ENCODE measurements at places on chromosomes 2 and 18. TPM values are rescaled to one million over a fixed set of nuclear protein-coding genes. Genes with fewer than 3 reads are reported as not detected.
A peak's percentile ranks its signal among the peaks of the same experiment; 100 is the strongest.

DNA sequence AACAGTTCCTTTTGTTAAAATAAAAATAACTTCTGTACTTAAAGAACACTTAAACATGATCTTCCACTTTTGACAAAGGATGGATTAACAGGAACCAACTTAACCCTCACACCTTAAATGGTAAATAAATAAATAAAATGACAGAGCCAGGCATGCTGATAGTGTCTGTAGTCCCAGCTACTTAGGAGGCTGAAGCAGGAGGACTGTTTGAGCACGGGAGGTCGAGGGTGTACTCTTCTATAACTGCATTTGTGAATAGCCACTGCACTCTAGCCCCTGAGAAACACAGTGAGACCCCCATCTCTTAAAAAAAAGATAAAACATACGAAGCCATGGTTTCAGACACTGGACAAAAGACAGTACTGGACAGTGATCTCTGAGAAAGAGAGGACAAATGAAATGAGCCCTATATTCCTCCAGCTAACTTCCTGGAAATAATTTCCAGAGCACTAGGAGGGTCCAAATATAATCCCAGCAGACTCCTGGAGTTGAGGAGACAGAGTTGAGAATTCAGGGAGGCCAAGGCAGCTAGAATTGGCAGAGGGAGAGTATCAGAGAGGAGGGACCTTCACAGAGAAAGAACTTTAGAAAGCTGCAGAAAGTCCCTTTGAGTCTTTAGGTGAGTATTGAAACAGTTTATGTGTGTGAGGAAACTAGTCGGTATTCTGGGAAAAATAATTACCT is 17.4 kb downstream of the PPP4R1 start:
- no peak overlapping the region for H3K27ac ChIP-seq
- no peaks in the 10 kb centered on the region for H3K27me3 ChIP-seq
- no peak overlapping the region for H3K4me3 ChIP-seq
- H3K4me1 ChIP-seq = peaks cover 14% of the 10 kb centered on the region

GRCh38 chr18:79504034-79504433 is 108.3 kb downstream of the NFATC1 start:
- DNase-seq = no peak
- peak overlapping the region; percentile 61 for H3K4me3 ChIP-seq
- H3K27ac ChIP-seq = peak overlapping the region; percentile 91
- H3K4me1 ChIP-seq = peaks cover 52% of the 10 kb centered on the region
- no peaks in the 10 kb centered on the region for H3K27me3 ChIP-seq

- H3K36me3 ChIP-seq = no peaks in the 10 kb centered on the region
- no peak for DNase-seq
- no peak overlapping the region for H3K4me3 ChIP-seq
- H3K27ac ChIP-seq = no peak overlapping the region
- no peaks in the 10 kb centered on the region for H3K4me1 ChIP-seq
These were observed 81.1 kb upstream of the CAVIN2 start for GRCh38 chr2:191927991-191928390.

DNA sequence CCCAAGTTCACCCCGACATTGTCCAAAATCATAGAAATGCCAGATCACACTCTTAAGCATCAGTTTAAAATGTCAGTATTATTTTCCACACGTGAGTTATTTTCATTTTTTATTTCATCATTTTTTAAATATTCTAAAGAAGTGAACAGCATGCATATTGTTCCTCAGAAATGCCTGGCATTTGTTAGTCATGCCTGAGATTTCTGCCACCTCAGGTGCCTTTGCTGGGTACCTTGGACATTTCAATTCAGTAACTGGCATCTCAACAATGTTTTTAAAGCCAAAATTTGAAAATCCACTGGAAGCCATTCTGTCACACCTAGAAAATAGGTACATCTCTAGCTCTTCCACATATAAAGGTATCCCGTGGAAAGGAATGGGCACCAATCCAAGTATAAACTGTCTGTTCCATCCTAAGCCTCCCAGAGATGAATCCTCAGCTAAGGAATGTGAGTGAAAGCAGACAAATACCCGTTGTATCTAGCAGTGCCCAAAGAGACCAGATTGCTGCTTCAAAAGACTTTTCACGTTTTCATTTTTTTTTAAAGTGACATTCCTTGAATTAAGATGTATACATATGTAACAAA is 159.8 kb downstream of the ZNF385B start:
- no peak overlapping the region for H3K4me3 ChIP-seq
- H3K27me3 ChIP-seq = no peaks in the 10 kb centered on the region
- no peak overlapping the region for H3K27ac ChIP-seq
- H3K4me1 ChIP-seq = no peaks in the 10 kb centered on the region

HOXD9 gene
- not detected for total RNA-seq

FBXO15 gene
- 1.2 TPM for total RNA-seq

GPR155 gene
- total RNA-seq = 3.1 TPM
